ENCODE measurements at places on chromosomes 4 and X. TPM values are rescaled to one million over a fixed set of nuclear protein-coding genes. Genes with fewer than 3 reads are reported as not detected.

AADAT gene
- total RNA-seq = 8.9 TPM

ITIH6 gene
- total RNA-seq = not detected

FAM90A26 gene
- not detected for total RNA-seq

MORC4 gene
- 16.3 TPM for total RNA-seq

ASB12 gene
- total RNA-seq = 0.32 TPM

IL21 gene
- total RNA-seq = not detected

BEX3 gene
- 124 TPM for total RNA-seq

SORCS2 gene
- 7.2 TPM for total RNA-seq

CLCN4 gene
- total RNA-seq = 9.8 TPM

SLC4A4 gene
- total RNA-seq = 28.5 TPM

PASD1 gene
- not detected for total RNA-seq

TBC1D1 gene
- 61.9 TPM for total RNA-seq

SATL1 gene
- total RNA-seq = not detected

CXCL1 gene
- total RNA-seq = 8.2 TPM

NDNF gene
- total RNA-seq = 201 TPM

MAMLD1 gene
- total RNA-seq = 5.0 TPM

SPIN4 gene
- 20.0 TPM for total RNA-seq

CYSLTR1 gene
- 8.7 TPM for total RNA-seq

LINC00632 gene
- 221 TPM for total RNA-seq

XAGE2 gene
- 5.2 TPM for total RNA-seq

DNAAF6 gene
- not detected for total RNA-seq

PAGE1 gene
- total RNA-seq = not detected

TMEM255A gene
- 1.5 TPM for total RNA-seq

WDR1 gene
- total RNA-seq = 234 TPM

SHOX gene
- not detected for total RNA-seq

ADH1C gene
- total RNA-seq = 6.8 TPM

PFKFB1 gene
- total RNA-seq = not detected

P2RY4 gene
- total RNA-seq = 0.23 TPM

MAPK10 gene
- 23.6 TPM for total RNA-seq

TRPC5OS gene
- total RNA-seq = not detected

FAM3A gene
- total RNA-seq = 42.6 TPM

AKAP4 gene
- total RNA-seq = not detected

KIF4A gene
- total RNA-seq = 0.75 TPM

EGFL6 gene
- 10.1 TPM for total RNA-seq

ZFX gene
- 41.5 TPM for total RNA-seq

PTPN13 gene
- total RNA-seq = 69.9 TPM

BMX gene
- total RNA-seq = 3.6 TPM

CLTRN gene
- 0.90 TPM for total RNA-seq

HS3ST1 gene
- 1.5 TPM for total RNA-seq

TACC3 gene
- total RNA-seq = 13.3 TPM

FRG2 gene
- total RNA-seq = not detected

PRRG3 gene
- 1.4 TPM for total RNA-seq

CDX4 gene
- not detected for total RNA-seq

CSAG1 gene
- not detected for total RNA-seq

ASB5 gene
- total RNA-seq = not detected

GAB1 gene
- 64.8 TPM for total RNA-seq

NCBP2L gene
- not detected for total RNA-seq

TEX13C gene
- total RNA-seq = not detected

FATE1 gene
- total RNA-seq = not detected

PABPC4L gene
- total RNA-seq = 0.98 TPM

FRMD7 gene
- total RNA-seq = not detected

DGKK gene
- total RNA-seq = 0.09 TPM

MID1 gene
- 24.5 TPM for total RNA-seq

RBM46 gene
- not detected for total RNA-seq

TRIM60 gene
- not detected for total RNA-seq

MFAP3L gene
- total RNA-seq = 9.6 TPM

OTUD6A gene
- total RNA-seq = not detected

MAML3 gene
- 13.1 TPM for total RNA-seq
